Activated T-helper 17 cell treated with anti-CD3 and anti-CD28 coated beads, Interleukin-2, amount 50 U/mL, for 72 hours (primary cell): ENCODE measurements at places on chromosomes 13 and 19.

DNA sequence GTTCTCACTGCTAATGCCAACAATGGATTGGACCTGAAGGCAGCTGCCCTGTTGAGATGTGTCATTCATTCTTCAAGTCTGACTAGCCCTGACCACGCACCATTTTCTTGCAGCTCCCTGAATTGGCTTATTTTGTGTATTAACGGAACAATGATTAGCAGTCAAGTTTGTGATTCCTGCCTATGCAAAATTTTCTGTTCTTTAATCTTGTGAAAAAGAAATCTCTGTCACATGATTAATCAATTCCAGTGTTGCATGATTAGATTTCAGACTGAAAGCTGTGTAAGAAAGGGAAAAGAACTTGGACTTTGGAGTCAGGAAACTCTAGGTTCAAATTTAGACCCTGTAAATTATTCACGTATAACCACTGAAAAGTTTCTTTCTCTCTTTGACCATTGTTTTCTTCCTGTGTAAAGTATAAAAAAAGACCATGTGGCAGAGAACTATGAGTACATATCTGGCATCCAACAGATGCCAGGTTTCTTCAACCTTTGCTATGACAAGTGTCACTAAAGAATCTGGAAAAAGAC, 64.5 kb upstream of the SLC10A2 start:
- H3K27me3 ChIP-seq, result peaks cover 11% of the 10 kb centered on the region
- H3K36me3 ChIP-seq, result no peaks in the 10 kb centered on the region
- no peaks in the 10 kb centered on the region for H3K4me1 ChIP-seq
- H3K27ac ChIP-seq, result no peak overlapping the region
- H3K4me3 ChIP-seq, result no peak overlapping the region

GRCh38 chr13:39510316-39510695, 92.7 kb downstream of the LHFPL6 start:
- H3K4me1 ChIP-seq, result no peaks in the 10 kb centered on the region
- no peak overlapping the region for H3K27ac ChIP-seq
- ATAC-seq, result no peak
- H3K27me3 ChIP-seq, result peaks cover 9% of the 10 kb centered on the region
- H3K36me3 ChIP-seq, result no peaks in the 10 kb centered on the region

DNA sequence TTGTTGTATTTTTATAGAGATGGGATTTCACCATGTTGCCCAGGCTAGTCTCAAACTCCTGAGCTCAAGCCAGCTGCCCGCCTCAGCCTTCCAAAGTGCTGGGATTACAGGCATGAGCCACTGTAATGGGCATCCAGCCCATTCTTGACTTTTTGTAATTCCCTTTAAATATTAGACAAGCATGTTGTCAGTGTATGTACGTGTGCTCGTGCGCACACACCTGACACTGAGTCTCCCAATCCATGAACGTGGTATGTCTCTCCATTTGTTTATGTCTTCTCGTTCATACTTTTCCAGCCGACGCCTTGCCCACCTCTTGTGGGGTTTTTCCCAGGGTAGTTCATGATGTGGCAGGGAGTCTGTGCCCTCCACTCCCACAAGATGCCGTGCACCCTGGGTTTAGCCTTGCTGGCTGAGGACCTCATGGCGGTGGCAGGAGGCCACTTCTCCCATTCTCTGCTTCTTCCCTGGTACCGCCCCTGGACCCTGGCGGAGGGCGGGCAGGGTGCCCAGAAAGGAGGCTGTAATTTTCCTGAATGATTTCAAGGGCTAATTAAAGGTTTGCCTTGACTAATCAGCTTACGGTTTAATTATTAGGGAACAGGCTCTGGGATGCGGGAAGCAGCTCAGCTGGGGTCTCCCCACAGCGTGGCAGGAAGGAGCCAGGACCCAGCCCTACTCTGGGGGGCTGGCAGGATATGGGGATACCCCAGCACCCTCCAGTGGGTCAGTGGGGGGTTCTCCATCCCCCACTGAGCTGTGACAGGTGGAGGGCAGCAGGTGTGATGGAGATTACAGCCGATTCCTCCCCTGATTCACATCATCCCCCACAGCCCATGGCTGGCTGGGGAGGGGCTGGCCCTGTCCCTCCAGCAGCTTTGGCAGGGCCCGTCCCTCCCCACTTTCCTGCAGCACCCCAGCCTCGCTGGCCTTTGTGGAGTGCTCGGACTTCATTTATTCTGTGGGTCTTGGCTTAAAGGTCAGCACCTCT, 12.9 kb downstream of the PAK4 start:
- no peak overlapping the region for H3K4me3 ChIP-seq
- no peak overlapping the region for H3K27ac ChIP-seq
- peaks cover 9% of the 10 kb centered on the region for H3K4me1 ChIP-seq
- no peak for ATAC-seq

- H3K4me3 ChIP-seq, result no peak overlapping the region
- no peaks in the 10 kb centered on the region for H3K4me1 ChIP-seq
- no peaks in the 10 kb centered on the region for H3K36me3 ChIP-seq
- no peak overlapping the region for H3K27ac ChIP-seq
These were observed 174.6 kb downstream of the COL4A1 start for GRCh38 chr13:110132225-110132982.

- no peak overlapping the region for H3K27ac ChIP-seq
- H3K4me1 ChIP-seq, result peaks cover 48% of the 10 kb centered on the region
- no peaks in the 10 kb centered on the region for H3K36me3 ChIP-seq
- H3K4me3 ChIP-seq, result no peak overlapping the region
These were observed 69.8 kb downstream of the LRCH1 start for GRCh38 chr13:46622630-46623256.

GRCh38 chr13:30319655-30320054, 12.3 kb upstream of the KATNAL1 start:
- H3K4me1 ChIP-seq, result no peaks in the 10 kb centered on the region
- no peak for ATAC-seq
- no peak overlapping the region for H3K27ac ChIP-seq
- no peak overlapping the region for H3K4me3 ChIP-seq

GRCh38 chr13:67308004-67308772, 78.1 kb upstream of the PCDH9 start:
- ATAC-seq, result no peak
- H3K4me1 ChIP-seq, result no peaks in the 10 kb centered on the region
- no peak overlapping the region for H3K27ac ChIP-seq
- H3K36me3 ChIP-seq, result no peaks in the 10 kb centered on the region
- H3K27me3 ChIP-seq, result no peaks in the 10 kb centered on the region

- H3K36me3 ChIP-seq, result peaks cover 8% of the 10 kb centered on the region
- no peak for ATAC-seq
- H3K4me1 ChIP-seq, result peaks cover 9% of the 10 kb centered on the region
- no peaks in the 10 kb centered on the region for H3K27me3 ChIP-seq
These were observed 391 bp downstream of the KLF1 start for GRCh38 chr19:12886651-12886968.

GRCh38 chr19:12545267-12545666, 6.0 kb downstream of the ZNF564 start:
- H3K4me3 ChIP-seq, result peak overlapping the region; percentile 21
- peaks cover 39% of the 10 kb centered on the region for H3K4me1 ChIP-seq
- ATAC-seq, result no peak
- peaks cover 48% of the 10 kb centered on the region for H3K36me3 ChIP-seq
- no peaks in the 10 kb centered on the region for H3K27me3 ChIP-seq

DNA sequence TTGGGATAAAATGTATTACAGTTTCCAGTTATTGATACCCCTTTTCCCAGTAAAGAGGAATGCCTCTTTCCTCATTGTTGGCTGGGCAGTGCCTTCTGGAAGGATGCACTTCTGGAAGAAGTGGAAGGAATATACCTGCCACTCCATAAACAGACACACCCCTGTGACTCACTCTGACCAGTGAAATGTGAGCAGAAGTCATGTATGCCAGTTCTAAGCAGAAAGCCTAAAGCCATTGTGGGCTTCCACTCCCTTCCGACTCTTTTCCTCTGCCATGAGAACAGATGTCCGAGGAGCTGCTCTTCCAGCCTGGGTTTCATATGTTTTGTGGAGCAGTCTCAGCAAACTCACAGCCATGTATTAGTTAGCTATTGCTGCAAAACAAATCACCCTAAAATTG, 166.1 kb upstream of the SERP2 start:
- H3K4me3 ChIP-seq, result no peak overlapping the region
- H3K4me1 ChIP-seq, result no peaks in the 10 kb centered on the region
- ATAC-seq, result no peak
- no peaks in the 10 kb centered on the region for H3K36me3 ChIP-seq
- peaks cover 33% of the 10 kb centered on the region for H3K27me3 ChIP-seq
- no peak overlapping the region for H3K27ac ChIP-seq

DNA sequence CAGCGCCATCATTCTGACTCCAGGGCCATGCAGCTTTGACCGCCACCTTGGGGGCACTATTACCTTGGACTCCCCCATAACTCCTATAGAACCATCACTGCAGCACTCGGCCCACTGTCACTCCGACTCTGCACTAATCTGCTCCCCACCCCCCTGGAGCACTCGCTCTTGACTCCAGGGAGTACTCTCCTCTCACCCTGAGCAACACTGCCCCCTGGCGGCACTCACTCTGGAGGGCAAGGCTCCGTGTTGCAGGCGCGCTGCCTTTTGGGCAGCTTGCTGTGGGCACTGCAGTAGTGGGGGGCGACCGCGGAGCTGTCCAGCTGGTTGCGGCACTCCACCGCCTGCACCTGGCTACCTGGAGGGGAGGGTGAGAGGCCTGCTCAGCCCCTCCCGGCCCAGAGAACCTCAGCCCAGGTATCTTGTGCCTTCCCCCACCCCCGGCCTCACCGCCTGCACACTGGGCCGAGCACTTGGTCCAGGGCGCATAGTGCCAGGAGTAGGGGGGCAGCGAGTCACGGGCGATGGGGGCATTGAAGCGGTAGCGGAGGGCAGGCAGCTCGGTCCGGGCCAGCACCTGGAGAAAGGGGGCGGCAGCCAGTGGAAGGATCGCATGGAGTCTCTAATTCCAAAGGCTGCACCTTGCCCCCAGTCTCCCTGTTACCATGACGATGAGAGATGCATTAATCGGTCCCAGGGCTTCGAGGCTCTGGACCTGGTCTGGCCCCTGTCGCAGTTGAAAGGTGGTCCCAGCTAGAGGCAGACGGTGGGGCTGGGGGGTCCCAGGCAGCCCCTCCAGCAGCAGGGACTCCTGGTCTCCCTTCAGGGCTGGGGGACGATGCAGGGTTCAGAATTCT, 8.9 kb upstream of the MYO1F start:
- no peak overlapping the region for H3K4me3 ChIP-seq
- no peaks in the 10 kb centered on the region for H3K27me3 ChIP-seq
- no peaks in the 10 kb centered on the region for H3K36me3 ChIP-seq

DNA sequence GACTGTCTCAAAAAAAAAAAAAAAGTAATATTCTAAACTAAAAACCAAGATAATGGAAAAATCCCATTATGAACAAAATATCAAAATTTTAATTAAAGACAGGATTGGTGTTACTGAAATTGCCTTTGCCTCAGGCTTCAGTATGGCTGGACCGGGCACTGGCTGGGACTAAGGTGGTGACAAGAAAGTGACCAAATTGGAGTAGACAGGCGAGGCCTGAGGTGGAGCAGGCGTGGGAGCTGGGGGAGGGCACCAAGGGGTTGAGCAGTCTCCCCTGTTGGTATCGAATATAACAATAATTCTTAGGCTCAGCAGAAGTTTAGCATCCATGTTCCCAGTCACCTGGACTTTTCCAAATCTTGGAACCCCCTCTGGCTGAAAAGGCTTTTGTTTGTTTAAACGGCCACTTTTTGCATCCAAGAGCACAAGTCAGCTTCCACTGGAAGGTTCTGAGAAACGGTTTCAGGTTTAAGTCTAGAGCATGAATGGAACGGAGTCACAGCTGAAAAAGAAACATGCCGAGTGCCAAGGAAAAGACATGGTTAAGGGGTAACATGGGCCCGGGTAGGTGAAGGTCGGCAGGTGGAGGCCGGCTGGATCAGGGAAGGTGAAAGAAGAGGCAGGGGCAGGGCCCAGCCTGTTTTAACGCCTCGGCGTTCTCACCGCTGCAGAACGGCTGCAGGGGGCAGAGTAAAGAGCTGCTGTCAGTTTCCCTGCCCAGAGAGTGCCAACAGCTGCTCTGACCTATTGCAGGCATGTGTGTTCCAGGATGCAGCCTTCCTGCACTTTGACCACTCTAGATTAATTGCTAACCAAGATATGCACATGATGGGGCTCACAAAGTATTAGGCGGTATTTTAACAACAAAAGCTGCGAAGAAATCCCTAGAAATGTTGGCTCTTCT, 104.4 kb downstream of the TM9SF2 start:
- peaks cover 21% of the 10 kb centered on the region for H3K4me1 ChIP-seq
- no peaks in the 10 kb centered on the region for H3K36me3 ChIP-seq
- no peaks in the 10 kb centered on the region for H3K27me3 ChIP-seq
- H3K27ac ChIP-seq, result peak overlapping the region; percentile 76

DNA sequence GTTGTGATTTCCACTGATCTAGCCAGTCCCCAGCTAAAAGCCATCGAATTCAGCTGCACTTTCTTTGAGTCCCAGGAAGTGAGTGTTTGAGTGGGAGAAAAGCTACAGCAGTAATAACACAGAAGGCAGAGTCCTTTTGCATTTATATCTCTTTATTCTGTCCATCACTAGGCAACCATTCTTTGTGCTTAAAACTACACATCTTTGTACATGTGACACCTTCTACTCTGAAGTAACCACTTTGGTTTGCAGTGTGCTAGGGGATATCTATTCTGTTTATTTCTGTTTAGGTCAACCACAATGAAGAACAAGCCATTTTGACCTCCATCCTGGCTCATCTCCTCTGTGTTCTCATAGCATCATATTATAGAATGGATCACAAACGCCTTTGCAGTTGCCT, 226.0 kb upstream of the SERP2 start:
- H3K36me3 ChIP-seq, result no peaks in the 10 kb centered on the region
- H3K27me3 ChIP-seq, result peaks cover 8% of the 10 kb centered on the region
- no peak overlapping the region for H3K4me3 ChIP-seq
- no peak for ATAC-seq
- H3K27ac ChIP-seq, result no peak overlapping the region

DNA sequence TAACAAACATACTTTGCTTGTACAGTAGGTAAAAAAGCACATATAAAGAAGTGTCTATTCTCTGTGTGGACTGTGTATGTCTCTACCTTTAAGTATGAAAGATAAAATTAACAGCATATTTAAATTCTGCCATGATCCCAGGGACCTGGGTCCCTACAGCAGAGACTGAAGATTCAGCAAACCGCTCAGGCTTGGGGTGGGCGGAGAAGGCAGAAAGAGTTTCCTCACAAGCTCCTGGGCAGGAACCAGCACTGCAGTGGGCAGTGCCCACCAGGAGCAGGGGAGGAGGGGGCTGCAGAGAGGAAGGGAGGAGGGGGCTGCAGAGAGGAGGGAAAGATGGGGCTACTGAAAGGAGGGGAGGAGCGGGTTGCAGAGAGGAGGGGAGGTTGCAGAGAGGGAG, 44.6 kb upstream of the GRTP1 start:
- H3K36me3 ChIP-seq, result no peaks in the 10 kb centered on the region
- ATAC-seq, result no peak
- H3K4me1 ChIP-seq, result no peaks in the 10 kb centered on the region
- no peak overlapping the region for H3K4me3 ChIP-seq
- H3K27me3 ChIP-seq, result no peaks in the 10 kb centered on the region
- no peak overlapping the region for H3K27ac ChIP-seq

DNA sequence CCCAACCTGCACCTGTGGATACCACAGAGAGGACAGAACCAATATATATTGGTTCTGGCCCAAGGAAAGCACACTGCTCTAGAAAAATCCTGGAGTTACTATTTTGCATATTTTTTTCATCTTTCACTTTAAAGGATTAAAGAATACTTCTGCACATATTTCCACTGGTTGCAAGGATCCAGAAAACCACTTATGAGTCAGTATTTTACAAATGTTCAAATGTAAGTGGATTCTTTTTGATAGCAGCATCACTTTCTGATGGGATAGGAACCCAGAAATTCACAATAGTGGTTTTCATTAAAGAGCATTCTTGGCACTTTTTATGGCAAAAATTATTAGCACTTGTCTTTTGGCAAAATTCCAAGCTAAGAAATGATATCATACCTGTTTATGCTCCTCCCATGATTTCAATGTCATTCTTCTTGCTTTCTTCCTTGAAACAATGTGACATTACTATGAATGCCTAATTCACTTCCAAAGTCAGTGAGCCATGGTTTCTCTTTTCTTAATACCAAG, 38.2 kb downstream of the MZT1 start:
- no peak for ATAC-seq
- no peak overlapping the region for H3K27ac ChIP-seq
- peaks cover 23% of the 10 kb centered on the region for H3K27me3 ChIP-seq
- no peaks in the 10 kb centered on the region for H3K4me1 ChIP-seq
- no peak overlapping the region for H3K4me3 ChIP-seq
